T-helper 17 cell (primary cell): ENCODE measurements at places on chromosomes 16 and 17. TPM values are rescaled to one million over a fixed set of nuclear protein-coding genes. Genes with fewer than 3 reads are reported as not detected.

DNA sequence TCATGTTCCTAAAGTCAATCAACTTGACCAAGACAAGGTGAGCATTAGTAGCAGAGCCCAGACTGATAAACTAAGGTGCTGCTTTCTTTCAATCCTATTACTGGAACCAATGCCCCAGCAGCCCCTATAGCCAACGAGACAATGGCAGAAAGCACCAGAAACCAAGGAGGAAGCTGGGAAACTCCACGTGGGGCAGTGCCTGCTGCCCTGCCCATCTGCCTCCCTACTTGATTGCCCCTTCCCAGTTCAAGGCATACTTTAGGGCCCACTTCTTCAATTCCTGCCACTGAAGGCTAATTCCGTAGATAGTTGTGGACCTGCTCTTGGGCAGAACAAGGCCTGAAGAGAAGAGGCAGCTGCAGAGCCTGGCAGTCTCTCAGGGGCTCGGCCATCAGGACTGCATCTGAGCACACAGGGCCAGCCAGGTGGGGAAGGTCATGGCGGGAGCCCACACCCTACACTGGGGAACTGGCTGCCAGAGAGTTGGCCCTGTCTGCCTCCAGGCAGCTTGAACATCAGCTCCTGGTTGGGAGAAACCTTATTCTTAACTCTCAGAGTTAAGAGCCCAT is 30.9 kb downstream of the WSB1 start:
- no peaks in the 10 kb centered on the region for H3K36me3 ChIP-seq
- peak overlapping the region; percentile 16 for H3K27ac ChIP-seq
- H3K4me3 ChIP-seq: no peak overlapping the region
- H3K4me1 ChIP-seq: no peaks in the 10 kb centered on the region

DNA sequence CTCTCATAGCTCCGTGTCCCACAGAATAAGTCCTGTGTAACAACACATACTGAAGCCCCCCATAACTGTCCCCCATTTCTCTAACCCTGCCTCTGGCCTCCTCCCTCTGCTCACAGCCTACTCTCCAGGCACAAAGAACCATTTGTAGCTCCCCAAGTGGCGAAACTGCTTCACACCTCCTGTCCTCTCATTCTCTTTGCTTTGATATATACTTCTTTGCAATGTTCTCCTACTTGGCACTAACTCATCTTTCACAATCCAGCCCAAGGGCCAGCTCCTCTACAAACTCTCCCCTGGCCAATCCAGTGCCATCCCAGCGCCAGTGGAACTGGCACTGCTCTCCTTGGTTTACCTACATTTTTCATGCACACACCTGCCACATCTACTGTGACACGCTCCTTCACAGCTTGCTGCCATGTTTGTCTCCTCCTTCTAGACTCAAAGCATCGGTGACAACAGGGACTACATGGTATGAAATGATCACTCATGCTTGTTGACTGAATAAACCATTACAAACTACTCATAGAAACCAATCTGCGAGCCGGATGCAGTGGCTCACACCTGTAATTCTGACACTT is 12.8 kb downstream of the CYTH1 start:
- peaks cover 4% of the 10 kb centered on the region for H3K36me3 ChIP-seq
- no peaks in the 10 kb centered on the region for H3K27me3 ChIP-seq
- no peak overlapping the region for H3K27ac ChIP-seq
- H3K4me1 ChIP-seq: peaks cover 37% of the 10 kb centered on the region

GRCh38 chr16:1533443-1533951 is at the start of gene TMEM204:
Gene TMEM204, plus strand, starts transcription at chr16:1533666. Its CDS starts 610 bp downstream, at chr16:1534276.
- DNase-seq: no peak
- H3K4me1 ChIP-seq: peaks cover 38% of the 10 kb centered on the region
- H3K36me3 ChIP-seq: peaks cover 6% of the 10 kb centered on the region
- H3K27me3 ChIP-seq: no peaks in the 10 kb centered on the region

DNA sequence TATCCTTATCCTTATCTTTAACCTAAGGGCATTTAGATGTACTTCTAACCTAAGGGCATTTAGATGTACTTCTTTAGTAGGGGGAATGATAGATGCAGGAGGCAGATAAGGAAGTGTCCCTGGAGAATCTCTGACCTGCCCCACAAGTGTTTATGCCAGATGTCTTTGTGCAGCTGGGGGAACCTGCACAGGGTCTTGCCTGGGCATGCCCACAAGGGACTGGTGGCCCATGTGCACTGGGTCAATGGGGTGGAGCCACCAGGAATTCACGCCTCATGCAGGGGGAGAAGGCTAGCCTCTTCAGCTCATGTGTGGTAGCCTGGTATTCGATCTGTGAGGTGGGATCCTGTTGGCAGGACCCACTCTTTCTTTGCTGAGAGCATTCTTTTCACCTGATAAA is 38.0 kb downstream of the CA10 start:
- H3K36me3 ChIP-seq: no peaks in the 10 kb centered on the region
- no peak overlapping the region for H3K27ac ChIP-seq
- peaks cover 3% of the 10 kb centered on the region for H3K4me1 ChIP-seq

- H3K4me3 ChIP-seq: no peak overlapping the region
- no peaks in the 10 kb centered on the region for H3K36me3 ChIP-seq
- no peak for DNase-seq
- peaks cover 2% of the 10 kb centered on the region for H3K4me1 ChIP-seq
Measured at GRCh38 chr17:74001145-74001544, 202.3 kb upstream of the RPL38 start.

GRCh38 chr17:69714669-69715068 is 300.2 kb downstream of the MAP2K6 start:
- H3K27ac ChIP-seq: no peak overlapping the region
- H3K27me3 ChIP-seq: peaks cover 13% of the 10 kb centered on the region
- H3K4me1 ChIP-seq: peaks cover under 1% of the 10 kb centered on the region
- H3K36me3 ChIP-seq: no peaks in the 10 kb centered on the region

DNA sequence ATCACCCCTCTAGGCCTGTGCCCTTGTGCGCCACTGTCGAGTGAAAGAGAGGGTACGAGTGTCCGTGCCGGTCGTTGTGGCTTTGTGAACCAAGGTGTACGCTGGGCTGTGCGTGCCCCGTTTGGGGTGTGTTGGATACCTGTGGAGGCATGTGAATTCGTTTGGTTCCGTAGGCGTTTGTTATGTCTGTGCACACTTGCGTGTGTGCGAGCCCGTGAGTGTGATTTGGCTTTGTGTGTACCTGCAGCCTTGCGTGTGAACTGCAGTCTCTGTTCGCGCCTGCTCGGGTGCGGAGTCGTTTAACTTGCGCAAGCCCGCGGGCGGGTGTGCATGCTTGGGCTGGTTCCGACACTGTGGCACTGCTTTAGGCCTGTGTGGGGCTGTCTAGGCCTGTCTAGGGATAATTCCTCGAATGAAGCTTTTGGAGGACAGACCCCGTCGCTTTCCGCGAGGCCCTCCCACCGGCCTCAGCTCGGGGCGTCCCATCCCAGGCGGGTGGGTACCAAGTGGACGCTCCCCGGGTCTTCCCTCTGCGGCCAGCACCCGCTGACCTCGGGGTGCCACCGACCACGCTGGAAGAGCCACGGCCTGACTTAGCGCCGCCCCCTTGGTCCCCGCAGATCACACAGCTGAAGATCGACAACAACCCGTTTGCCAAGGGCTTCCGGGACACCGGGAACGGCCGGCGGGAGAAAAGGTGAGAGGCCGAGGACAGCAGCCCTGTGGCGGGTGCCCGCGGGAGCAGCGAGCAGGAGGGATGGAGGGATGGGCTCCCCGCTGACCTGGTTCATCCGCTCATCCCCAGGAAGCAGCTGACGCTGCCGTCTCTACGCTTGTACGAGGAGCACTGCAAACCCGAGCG is 4.4 kb downstream of the TBX2 start:
- no peak for DNase-seq
- H3K4me3 ChIP-seq: peak overlapping the region; percentile 71
- H3K36me3 ChIP-seq: peaks cover 5% of the 10 kb centered on the region
- H3K27me3 ChIP-seq: peaks cover 64% of the 10 kb centered on the region
- peak overlapping the region; percentile 93 for H3K27ac ChIP-seq

DNA sequence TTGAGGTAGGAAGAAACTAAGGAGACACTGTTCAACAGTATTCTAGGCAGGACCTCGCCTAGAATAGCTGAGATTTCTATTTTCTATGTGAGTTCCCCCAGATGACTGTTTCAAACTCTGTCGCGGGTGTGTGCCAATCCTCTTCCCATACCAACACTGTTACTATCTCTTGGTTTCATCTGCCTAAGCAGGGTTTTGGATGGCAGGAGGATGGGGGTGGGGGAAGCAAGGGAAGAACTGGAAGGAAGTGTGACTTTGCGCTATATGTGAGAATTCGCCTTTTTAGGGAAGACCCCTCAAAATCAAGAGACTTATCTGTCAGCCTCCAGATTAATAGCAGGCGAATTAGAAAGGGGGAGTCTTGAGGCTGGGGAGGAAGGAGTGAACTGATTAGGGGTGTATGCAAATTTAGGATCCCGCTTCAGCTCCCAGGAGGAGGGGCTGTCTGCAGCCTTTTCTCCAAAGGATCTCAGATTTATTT is 521 bp upstream of the G6PC3 start:
- H3K4me3 ChIP-seq: peak overlapping the region; percentile 94

GRCh38 chr16:55666012-55666411 is 10.2 kb downstream of the SLC6A2 start:
- no peaks in the 10 kb centered on the region for H3K4me1 ChIP-seq
- peaks cover 9% of the 10 kb centered on the region for H3K27me3 ChIP-seq
- no peak overlapping the region for H3K4me3 ChIP-seq
- no peaks in the 10 kb centered on the region for H3K36me3 ChIP-seq
- H3K27ac ChIP-seq: no peak overlapping the region
- DNase-seq: no peak

- H3K4me1 ChIP-seq: peaks cover 4% of the 10 kb centered on the region
- DNase-seq: no peak
- H3K27ac ChIP-seq: no peak overlapping the region
- no peaks in the 10 kb centered on the region for H3K36me3 ChIP-seq
- no peak overlapping the region for H3K4me3 ChIP-seq
Measured at GRCh38 chr16:69711115-69711740, 15.1 kb downstream of the NQO1 start.

- H3K27ac ChIP-seq: no peak overlapping the region
- no peak overlapping the region for H3K4me3 ChIP-seq
- H3K36me3 ChIP-seq: no peaks in the 10 kb centered on the region
- DNase-seq: no peak
- H3K4me1 ChIP-seq: no peaks in the 10 kb centered on the region
Measured at GRCh38 chr17:34110315-34110714, 144.8 kb upstream of the CCL2 start.

The BAHCC1 gene
- total RNA-seq: 0.29 TPM

The NKIRAS2 gene
- 15.6 TPM for total RNA-seq

The WFDC1 gene
- total RNA-seq: not detected

The LHX1 gene
- total RNA-seq: not detected

The AOC2 gene
- 1.9 TPM for total RNA-seq

The CENPN gene
- total RNA-seq: 14.8 TPM

The MYO15A gene
- 1.4 TPM for total RNA-seq

The APPBP2 gene
- 26.7 TPM for total RNA-seq
